ENCODE measurements at places on chromosomes 13 and 19. TPM values are rescaled to one million over a fixed set of nuclear protein-coding genes. Genes with fewer than 3 reads are reported as not detected.

Gene S1PR4
- 1.2 TPM for total RNA-seq

GRCh38 chr19:48154003-48154402 lies 16.1 kb downstream of the LIG1 start:
- no peak for DNase-seq

Gene CARS2
- total RNA-seq: 70.4 TPM

- no peak for DNase-seq
Measured at GRCh38 chr19:6723108-6723618, 2.7 kb upstream of the C3 start.

Gene SLITRK5
- total RNA-seq: under 0.01 TPM
